K562 (cell line): ENCODE measurements at places on chromosomes 1 and 21.
A peak's percentile ranks its signal among the peaks of the same experiment; 100 is the strongest.

GRCh38 chr1:54600947-54601721 is 22.2 kb downstream of the FAM151A start:
- DNase-seq: no peak
- H3K4me1 ChIP-seq: no peaks in the 10 kb centered on the region
- no peak overlapping the region for H3K4me3 ChIP-seq
- no peak overlapping the region for H3K27ac ChIP-seq

DNA sequence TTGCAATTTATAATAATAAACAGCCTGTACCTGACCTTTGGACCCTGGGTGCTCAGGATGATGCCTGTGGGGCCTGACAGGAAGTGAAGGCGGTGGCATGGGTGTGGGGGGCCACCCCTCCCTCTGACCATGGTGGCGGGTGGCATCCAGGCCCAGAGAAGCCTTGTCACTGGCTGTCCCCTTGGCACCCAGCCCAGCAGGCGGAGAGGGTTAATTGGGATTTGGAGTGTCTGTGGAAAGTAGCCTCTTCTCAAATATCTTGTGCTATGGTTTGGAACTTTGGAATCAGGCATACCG is 20.5 kb downstream of the SOX13 start:
- H3K27me3 ChIP-seq: peaks cover 72% of the 10 kb centered on the region
- H3K4me3 ChIP-seq: no peak overlapping the region
- no peaks in the 10 kb centered on the region for H3K4me1 ChIP-seq
- H3K27ac ChIP-seq: no peak overlapping the region

GRCh38 chr1:55214934-55215193 is 300 bp downstream of the USP24 start:
- H3K27ac ChIP-seq: peak overlapping the region; percentile 94
- H3K4me3 ChIP-seq: peak overlapping the region; percentile 80
- H3K27me3 ChIP-seq: no peaks in the 10 kb centered on the region
- no peak for DNase-seq
- peaks cover 13% of the 10 kb centered on the region for H3K36me3 ChIP-seq
- H3K4me1 ChIP-seq: peaks cover 15% of the 10 kb centered on the region

DNA sequence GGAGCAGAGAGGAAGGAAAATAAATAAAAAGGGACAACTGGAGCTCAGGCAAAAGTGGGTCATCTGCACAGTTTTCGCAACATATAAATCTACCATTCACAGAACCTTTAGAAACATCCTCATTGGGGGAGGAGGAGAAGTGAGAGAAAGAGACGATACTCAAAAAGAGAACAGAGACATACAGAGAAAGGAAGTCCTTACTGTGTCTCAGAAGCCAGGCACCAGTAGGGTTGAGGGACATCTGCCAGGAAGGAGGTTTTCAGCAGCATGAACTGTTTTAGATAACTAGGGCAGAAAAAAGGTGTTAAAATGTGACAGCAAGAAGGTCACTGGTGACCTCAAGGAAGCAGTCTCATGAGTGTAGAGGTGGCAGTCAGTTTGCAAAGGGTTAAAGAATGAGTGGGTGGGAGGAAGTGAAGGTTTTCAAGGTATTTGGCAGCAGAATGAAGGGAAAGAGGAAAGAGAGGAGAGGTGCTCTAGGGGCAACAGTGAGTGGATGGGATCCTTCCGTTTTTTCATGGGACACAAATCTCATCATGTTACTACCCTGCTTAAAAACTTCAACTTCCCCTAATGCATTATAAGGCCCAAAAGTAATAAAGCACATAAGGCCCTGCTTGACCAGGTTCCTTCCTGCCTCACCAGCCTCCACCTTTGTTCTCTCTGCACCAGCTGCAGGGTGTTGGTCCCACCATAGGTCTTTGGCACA is 9.5 kb downstream of the JAK1 start:
- peaks cover 18% of the 10 kb centered on the region for H3K4me1 ChIP-seq
- peak overlapping the region; percentile 53 for H3K27ac ChIP-seq
- DNase-seq: peak; percentile 46
- no peak overlapping the region for H3K4me3 ChIP-seq
- no peaks in the 10 kb centered on the region for H3K36me3 ChIP-seq

DNA sequence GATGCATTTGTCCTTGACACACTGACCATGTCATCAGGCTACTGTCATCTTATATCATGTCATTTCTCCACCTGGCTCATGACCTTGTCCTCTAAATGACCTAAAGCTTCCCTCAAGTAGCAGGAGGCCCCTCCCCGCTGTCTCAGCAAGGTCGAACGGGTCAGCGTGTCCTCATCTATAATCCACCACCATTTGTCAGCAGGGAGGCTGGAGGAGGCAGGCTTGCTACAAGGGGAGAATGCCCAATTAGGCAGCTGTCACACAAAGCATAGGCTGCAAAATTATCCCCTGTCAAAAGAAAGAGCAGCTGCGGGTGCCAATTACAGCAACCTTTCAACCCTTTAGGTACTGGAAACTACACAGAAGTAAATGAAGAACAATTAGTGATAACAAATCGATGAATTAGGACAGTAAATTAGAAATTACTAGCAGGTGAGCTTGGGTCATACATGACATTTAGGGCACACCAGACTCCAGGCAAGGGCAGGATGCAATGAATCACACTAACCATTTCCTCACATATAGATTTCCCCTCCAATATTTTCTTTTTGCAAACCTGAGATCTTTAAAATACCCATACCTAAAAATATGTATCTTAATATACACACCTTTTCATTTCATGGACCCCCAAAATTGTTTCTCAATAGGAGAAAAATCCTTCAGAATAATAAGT is 61.2 kb downstream of the NRIP1 start:
- DNase-seq: no peak
- H3K4me1 ChIP-seq: no peaks in the 10 kb centered on the region
- no peak overlapping the region for H3K4me3 ChIP-seq
- no peaks in the 10 kb centered on the region for H3K27me3 ChIP-seq
- no peak overlapping the region for H3K27ac ChIP-seq
- peaks cover 27% of the 10 kb centered on the region; the same call in 1 of the 3 replicates for H3K36me3 ChIP-seq
